ENCODE measurements at places on chromosomes 2 and 18. TPM values are rescaled to one million over a fixed set of nuclear protein-coding genes. Genes with fewer than 3 reads are reported as not detected.

DNA sequence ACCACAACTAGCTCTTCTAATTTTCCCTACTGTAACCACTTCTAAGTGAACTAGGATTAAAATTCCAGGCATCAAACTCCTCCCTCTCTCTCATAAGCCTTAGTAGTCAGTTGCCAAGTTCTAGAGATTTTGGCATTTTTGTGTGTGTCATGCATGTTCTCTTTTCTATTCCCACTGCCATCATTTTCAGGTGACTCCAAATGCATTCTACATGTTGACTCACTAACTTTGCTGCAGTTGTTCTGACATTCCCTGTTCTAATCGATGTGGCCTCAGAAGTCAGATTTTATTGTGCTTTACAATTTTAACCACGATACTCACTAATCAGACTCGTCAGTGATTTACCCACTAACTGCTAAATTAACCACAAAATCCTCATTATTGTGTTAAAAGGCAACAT lies 13.3 kb downstream of the DSC1 start:
- no peaks in the 10 kb centered on the region for H3K4me1 ChIP-seq
- H3K27ac ChIP-seq: no peak overlapping the region
- DNase-seq: no peak
- no peaks in the 10 kb centered on the region for H3K27me3 ChIP-seq
- no peaks in the 10 kb centered on the region for H3K36me3 ChIP-seq

The GTF2A1L gene
- total RNA-seq: 0.27 TPM

GRCh38 chr2:107094450-107094986 lies 208.6 kb upstream of the ST6GAL2 start:
- no peaks in the 10 kb centered on the region for H3K36me3 ChIP-seq
- no peaks in the 10 kb centered on the region for H3K4me1 ChIP-seq
- H3K27ac ChIP-seq: no peak overlapping the region
- DNase-seq: no peak
- H3K27me3 ChIP-seq: no peaks in the 10 kb centered on the region

DNA sequence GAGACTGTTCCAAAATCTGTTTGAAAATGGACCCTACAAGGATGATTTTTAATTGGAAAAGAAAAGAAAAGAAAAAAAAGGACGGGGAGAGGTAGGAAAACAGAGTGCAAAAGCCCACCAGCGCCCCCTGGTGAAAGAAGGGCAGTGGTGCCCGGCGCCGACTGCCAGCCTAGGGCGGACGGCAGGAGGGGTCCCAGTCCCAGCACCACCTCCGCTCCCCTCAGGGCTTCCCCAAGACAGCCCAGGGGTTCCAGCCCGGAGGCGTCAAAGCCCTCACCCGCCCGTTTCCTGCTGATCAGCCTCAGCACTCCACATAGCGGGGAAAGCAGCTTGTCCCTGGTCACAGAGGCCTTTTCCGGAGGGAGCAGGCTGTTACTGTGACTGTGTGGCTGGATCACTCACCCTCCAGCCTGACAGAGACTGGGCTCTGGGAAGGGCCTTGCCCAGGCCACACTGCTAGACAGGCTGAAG lies 213.9 kb downstream of the TFCP2L1 start:
- no peaks in the 10 kb centered on the region for H3K36me3 ChIP-seq
- H3K4me3 ChIP-seq: no peak overlapping the region

- no peak for DNase-seq
- peaks cover 23% of the 10 kb centered on the region for H3K4me1 ChIP-seq
- no peak overlapping the region for H3K27ac ChIP-seq
- no peaks in the 10 kb centered on the region for H3K27me3 ChIP-seq
Measured at GRCh38 chr2:36964496-36965058, 1.8 kb downstream of the STRN start.

- DNase-seq: no peak
- no peaks in the 10 kb centered on the region for H3K36me3 ChIP-seq
- no peak overlapping the region for H3K27ac ChIP-seq
- no peaks in the 10 kb centered on the region for H3K4me1 ChIP-seq
Measured at GRCh38 chr18:46650681-46651080, 6.3 kb downstream of the LOXHD1 start.

GRCh38 chr18:10916387-10916786 lies 233.0 kb downstream of the PIEZO2 start:
- H3K36me3 ChIP-seq: no peaks in the 10 kb centered on the region
- H3K4me1 ChIP-seq: peaks cover 14% of the 10 kb centered on the region
- H3K27ac ChIP-seq: no peak overlapping the region
- H3K4me3 ChIP-seq: no peak overlapping the region

DNA sequence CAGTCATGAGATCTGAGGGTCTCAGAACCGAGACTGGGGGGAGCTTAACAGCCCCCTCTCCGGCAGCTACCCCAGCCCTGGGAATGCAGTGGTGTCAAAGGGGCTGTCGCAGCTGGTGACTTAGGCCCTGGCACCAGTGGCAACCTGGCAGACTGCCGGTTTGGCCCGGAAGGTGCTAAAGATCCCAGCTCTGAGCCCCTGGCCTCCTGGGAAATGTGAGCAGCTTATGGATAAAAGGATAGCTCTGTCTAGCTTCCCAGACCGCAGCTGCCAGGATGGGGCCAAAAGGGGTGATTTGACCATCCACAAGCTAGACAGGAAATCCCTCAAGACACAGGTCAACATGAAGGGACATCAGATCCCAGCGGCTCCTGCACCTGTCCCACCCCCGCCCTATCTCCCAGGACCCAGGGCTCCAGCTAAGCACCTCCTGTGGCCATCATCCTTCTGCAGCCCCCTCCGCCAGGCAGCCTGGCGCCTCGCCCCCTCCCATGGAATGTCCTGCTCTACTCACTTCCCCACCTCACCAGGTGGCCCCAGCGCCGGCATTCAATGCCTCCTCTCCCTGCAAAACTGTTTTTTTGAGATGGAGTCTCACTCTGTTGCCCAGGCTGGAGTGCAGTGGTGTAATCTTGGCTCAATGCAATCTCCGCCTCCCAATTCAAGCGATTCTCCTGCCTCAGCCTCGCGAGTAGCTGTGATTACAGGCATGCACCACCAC lies 33.2 kb upstream of the EFHD1 start:
- H3K27me3 ChIP-seq: no peaks in the 10 kb centered on the region
- DNase-seq: no peak
- no peak overlapping the region for H3K4me3 ChIP-seq

DNA sequence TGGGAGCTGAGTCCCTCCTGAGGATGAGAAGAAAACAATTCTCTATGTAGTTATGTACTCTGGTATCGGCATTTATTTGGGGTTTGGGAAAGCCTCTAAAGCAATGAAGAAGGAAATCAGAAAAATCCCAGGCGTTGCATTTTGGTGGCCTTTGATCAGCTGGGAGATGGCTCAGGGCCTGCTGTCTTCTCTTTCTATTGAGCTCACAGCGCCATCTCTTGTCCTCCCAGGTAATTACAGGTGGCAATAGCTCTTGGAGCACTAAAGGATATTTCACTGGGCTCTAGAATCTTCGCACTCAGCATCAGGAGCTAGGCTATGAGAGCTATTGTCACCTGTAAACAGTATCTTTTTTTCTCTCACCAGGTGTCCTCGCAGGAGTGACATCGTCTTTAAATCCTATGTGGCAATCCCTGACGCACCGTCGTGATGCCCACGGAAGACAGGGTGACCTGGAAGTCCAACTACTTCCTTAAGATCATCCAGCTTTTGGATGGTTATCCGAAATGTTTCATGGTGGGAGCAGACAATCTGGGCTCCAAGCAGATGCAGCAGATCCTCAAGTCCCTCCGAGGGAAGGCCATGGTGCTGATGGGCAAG lies 76.1 kb upstream of the PMAIP1 start:
- no peak overlapping the region for H3K4me3 ChIP-seq
- H3K27ac ChIP-seq: no peak overlapping the region
- no peak for DNase-seq
- no peaks in the 10 kb centered on the region for H3K27me3 ChIP-seq
- H3K4me1 ChIP-seq: no peaks in the 10 kb centered on the region

DNA sequence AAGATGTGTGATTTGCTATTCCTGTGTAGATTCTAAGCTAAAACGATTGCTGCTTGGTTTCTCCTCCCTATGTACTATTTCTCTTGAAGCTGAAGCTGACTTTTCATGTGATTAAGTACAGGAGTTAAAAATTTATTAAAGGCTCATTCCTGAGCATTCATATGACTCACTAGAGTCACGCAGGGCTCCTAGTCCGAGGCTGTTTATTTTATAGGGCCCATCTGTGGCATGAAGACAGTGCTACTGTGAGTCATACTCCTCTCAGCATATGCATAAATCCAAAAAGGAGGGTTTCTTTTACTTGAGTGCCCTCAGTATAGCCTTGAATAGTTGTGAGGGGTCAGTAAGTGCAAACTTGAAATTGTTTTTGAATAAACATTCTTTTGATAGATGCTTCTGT lies 378.8 kb downstream of the PTPRM start:
- no peak for DNase-seq
- no peaks in the 10 kb centered on the region for H3K27me3 ChIP-seq
- H3K4me1 ChIP-seq: peaks cover 9% of the 10 kb centered on the region
- no peak overlapping the region for H3K4me3 ChIP-seq

GRCh38 chr18:36752929-36753865 lies 75.6 kb downstream of the TPGS2 start:
- H3K27me3 ChIP-seq: no peaks in the 10 kb centered on the region
- peaks cover 20% of the 10 kb centered on the region for H3K4me1 ChIP-seq
- no peaks in the 10 kb centered on the region for H3K36me3 ChIP-seq
- peak overlapping the region; percentile 34 for H3K27ac ChIP-seq
- no peak for DNase-seq
- H3K4me3 ChIP-seq: no peak overlapping the region

The RUFY4 gene
- not detected for total RNA-seq

The INHA gene
- total RNA-seq: 1.6 TPM

DNA sequence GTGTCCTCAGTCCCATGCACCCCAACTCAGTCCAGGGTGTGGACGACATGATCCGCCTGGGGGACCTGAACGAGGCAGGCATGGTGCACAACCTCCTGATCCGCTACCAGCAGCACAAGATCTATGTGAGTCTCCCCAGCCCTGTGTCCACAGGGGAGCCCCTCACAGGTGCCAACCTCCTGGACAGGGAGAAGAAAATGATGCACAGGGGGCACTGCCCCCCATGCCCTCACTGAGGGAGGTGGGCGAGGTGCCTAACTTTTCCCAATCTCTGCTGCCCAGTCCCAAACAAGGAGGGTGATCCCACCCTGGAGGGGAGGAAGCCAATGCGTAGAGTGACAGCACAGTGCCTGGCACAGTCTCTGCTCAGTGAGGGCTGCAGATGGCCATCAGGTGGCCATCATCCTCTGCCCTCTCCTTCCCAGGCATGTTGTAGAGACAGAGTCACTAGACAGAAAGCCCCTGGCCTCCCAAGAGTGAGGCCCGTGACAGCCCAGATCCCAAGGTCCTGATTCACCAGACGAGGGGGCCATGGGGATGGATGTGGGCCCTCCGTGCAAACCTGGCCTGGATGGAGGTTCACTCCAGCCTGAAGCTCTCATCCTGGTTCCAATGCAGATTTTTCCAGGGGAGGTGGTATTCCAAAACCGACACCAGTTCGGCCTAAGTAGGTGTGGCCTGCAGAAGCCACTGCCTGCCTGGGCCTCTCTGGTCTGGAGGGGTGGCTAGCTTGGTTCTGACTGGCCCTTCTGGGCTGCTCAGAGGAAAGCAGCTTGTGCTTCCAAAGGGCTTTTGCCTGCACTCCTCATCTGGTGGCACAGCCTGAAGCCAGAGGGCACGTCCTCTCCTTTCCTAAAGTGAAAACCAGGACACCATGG lies 30.0 kb downstream of the MYO7B start:
- DNase-seq: no peak
- no peaks in the 10 kb centered on the region for H3K27me3 ChIP-seq
- H3K4me3 ChIP-seq: no peak overlapping the region
- no peaks in the 10 kb centered on the region for H3K36me3 ChIP-seq
- H3K4me1 ChIP-seq: peaks cover 25% of the 10 kb centered on the region

The PIEZO2 gene
- total RNA-seq: 10.3 TPM
